CD8-positive, alpha-beta T cell (primary cell): ENCODE measurements at places on chromosomes 12 and 14. TPM values are rescaled to one million over a fixed set of nuclear protein-coding genes. Genes with fewer than 3 reads are reported as not detected.

The HCAR1 gene
- total RNA-seq, result not detected

The AMIGO2 gene
- 13.5 TPM for total RNA-seq

The CDCA3 gene
- 0.61 TPM for total RNA-seq

The KRT71 gene
- total RNA-seq, result not detected

The DDX54 gene
- 85.6 TPM for total RNA-seq

The TMPRSS12 gene
- total RNA-seq, result not detected

The RCOR1 gene
- 34.4 TPM for total RNA-seq

The CLEC9A gene
- total RNA-seq, result not detected
